ENCODE measurements at places on chromosomes 3 and 15.

DNA sequence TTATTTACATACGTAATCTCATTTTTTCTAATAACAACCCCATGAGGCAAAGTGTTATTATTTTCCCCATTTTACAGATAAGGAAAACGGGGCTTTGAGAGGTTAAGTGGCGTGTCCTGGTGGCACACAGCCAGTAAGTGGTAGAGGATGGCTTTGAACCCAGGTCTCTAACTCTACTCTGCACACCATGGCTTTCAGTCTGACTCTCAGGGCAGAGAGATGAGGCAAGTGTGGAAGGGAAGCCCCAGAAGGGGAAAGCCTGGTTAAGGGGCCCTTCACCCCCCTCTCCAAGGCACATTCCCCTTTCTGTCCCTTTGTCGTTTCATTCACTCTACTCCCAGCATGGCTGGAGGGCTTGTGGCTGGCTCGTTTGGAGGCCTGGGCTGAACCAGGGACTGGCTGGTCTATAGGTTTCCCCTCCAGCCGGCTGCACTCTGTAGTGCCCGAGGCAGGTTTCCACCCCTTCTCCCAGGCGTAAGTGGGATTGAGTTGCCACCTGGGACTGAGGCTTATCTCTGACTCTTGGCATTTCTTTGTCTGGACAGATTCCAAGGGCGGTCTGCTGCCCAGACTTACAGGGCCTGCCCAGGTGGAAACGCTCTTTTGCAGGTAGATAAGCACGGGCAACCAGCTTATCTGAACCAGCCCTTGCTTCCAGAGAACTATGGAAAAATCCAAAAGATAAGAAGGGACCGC is 12.1 kb downstream of the SEMA4B start:
- no peak for DNase-seq

GRCh38 chr3:20870106-20870899 is 684.3 kb upstream of the SGO1 start:
- no peak for DNase-seq

DNA sequence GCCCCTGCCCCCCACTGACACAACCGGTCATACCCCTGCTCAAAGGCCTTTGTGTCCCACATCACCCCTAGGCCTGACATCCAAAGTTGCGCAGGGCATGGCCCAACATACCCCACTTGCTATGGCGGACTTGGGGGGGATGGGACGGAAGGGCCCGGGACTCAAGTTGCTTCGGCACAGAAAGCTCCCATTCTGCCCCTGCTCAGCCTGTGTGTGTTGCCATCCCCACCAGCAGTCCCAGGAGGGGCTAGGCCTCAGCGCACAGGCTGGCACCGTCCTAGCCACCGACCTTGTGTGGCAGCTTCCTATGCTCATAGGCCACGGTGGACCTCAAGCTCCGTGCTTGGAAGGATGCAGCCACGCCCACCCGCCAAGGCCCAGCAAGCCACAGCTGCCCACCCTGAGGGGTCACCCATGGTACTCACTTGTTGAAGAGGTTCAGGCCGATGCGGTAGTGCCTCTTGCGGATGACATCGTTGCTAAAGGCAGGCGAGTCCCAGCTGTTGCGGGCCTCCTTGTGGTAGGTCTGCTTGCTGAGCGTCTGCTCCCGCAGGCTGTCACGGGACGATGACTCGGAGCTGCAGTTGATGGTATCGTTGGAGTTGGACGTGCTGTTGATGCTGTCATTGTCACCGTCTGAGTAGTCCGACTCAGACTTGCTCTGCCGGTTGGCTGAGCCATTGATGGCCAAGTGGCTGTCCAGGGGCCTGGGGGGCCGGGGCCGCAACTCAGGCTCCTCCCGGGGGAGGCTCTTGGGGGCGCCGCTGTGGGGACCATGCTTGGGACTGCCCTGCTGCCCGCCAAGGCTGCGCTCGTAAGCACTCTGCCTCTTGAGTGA is 93.9 kb upstream of the RPL32 start:
- DNase-seq = no peak

DNA sequence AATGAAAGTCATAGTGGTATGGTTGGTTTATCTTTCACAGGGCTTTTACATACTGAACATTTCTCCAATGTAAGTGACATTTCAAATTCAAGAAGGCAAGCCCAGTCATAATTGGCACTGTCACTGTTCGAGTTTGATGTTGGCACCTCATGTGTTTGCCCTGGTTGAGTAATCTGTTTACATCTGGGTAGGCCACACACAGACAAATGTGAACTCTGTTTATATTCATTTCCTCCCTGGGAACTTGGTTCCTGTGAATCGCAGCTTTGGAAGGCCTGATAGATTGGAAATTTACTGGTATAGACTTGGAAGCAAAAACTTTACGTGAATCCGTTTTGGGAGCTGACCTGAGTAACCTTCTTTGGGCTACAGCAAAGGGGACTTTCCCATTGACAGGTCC is 395.2 kb upstream of the AZI2 start:
- no peak for DNase-seq

DNA sequence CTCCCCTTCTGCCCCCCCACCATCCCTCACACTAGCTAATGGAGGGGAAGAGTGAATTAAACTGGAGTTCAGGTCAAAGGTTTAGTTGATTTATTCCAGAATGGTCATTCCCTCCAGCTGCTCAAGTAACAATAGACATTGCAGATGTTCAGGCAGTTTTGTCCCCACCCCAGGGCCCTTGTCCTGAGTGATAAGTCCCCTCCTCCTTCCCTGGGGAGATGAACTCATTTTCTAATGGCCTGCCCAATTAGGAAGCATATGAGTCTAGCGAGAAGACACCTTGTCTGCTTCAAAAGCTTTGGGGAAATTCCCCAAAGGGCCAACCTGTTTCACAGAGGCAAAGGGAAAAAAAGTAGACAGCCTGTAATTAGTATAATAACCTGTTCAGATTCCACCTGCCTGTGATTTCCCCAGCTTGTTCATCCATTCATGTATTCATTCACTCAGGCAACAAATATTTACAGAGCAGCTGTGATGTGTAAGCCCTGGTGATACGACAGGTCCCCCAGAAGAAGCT is 165.3 kb downstream of the SHQ1 start:
- DNase-seq = no peak

GRCh38 chr3:28949580-28949979 is 331.3 kb upstream of the RBMS3 start:
- no peak for DNase-seq

Data from sciatic nerve (tissue), 2 donors.